Endothelial cell (in vitro differentiated cells): ENCODE measurements at places on chromosomes 7 and 10.
A peak's percentile ranks its signal among the peaks of the same experiment; 100 is the strongest.

DNA sequence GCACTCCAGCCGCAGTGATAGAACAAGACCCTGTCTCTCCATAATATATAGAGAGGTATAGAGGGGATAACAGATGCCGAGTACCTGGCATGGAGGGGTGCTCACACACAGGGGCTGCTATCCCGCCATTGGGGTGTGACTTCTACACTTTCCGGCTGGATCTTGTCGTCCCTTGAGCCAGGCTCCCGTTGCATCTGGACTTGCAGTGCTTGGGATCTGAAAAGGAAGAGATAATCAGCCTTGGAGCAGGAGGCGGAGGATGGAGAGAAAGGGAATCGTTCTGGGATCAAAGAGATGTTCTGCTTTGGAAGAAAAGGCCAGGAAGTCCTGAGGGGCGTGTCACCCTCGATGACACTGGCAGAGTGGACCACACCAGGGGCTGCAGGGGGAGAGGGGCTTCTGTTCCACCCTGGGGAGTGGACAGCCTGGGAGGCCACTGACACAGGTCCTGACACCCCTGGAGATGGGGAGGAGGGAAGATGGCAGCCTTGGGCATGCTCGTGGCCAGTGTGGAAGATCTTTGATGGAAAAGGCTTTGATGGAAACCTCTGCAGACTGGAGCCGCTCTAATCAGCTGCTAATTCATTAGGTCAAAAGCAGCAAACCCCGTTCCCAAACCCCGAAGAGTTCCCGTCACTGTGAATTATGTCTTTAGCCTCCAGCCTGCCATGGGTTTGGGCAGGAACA lies 85.1 kb downstream of the CARD11 start:
- DNase-seq: no peak

GRCh38 chr7:13050703-13051102 lies 363.3 kb downstream of the ARL4A start:
- DNase-seq: no peak

GRCh38 chr7:109901926-109902325 lies 1189.0 kb upstream of the LRRN3 start:
- no peak for DNase-seq

GRCh38 chr10:86613905-86614304 lies 40.4 kb upstream of the OPN4 start:
- no peak for DNase-seq

DNA sequence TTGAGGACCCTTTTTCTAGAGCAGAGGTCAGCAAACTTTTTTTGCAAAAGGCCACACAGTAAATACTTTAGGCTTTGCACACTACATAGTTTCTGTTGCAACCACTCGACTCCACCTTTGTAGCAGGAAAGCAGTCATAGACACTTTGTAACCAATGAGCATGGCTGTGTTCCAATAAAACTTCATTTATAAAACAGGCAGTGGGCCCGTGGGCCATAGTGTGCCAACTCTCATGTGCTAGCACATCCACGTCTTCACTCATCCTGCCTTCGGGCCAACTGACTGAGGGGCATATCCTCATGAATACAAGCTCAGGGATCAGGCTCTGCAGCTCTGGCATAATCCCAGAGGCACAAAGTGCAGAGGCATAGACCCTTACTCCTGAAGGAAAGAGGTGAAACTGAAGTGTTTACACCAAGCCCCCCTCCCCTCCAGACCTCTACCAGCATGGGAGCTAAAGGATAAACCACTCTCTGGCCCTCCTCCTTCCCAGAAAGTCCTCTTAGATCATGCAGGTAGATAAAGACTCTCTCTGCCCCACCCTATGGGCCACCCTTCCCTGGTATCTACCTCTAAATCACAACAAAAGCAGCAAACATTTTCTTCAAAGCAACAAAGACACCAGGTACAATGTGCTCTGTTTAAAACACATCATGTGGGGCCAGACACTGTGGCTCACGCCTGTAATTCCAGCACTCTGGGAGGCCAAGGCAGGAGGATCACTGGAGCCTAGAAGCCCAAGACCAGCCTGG lies 71.0 kb downstream of the DLG5 start:
- DNase-seq: no peak

GRCh38 chr10:101778781-101779543 lies 3.0 kb upstream of the FGF8 start:
- DNase-seq: peak; percentile 62
